ENCODE measurements at places on chromosomes 12 and 14.

- no peak for DNase-seq
Observed at GRCh38 chr12:110171636-110172035, 47.5 kb downstream of the IFT81 start.

DNA sequence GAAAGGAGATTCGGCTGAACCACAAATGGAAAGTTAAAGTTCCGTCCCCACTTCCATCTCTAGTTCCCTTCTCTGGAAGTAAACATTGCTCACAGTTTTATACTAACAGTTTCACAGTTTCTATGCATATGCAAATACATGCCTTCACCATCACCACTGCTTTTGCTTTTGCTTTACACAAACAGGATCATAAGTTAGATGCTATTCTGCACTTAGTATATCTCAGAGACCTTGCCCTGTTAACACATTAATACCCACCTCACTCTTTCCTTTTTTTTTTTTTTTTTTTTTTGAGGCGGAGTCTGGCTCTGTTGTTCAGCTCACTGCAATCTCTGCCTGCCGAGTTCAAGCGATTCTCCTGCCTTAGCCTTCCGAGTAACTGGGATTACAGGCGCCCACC, 890 bp downstream of the TEP1 start:
- DNase-seq = no peak

DNA sequence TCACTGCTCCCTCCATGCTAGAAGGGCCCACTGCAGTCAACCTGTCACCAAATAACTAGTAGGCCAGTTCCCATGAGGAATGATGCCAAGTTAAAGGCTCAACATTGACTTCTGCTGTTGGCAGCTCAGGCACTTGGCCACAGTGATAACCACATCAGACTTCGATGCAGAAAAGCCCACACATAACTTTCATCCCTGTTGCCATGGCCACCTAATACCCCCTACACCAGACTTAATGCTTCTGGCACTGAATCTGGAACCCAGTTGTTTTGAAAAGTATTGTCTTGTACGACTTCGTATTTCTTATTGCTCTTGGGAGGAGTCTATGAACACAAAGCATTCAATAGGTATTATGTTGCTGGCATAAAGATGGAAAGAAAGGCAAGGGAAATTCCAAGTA, 44.3 kb upstream of the HELB start:
- DNase-seq = no peak

- no peak for DNase-seq
Observed at GRCh38 chr14:103540821-103541708, 12.1 kb downstream of the TRMT61A start.

DNA sequence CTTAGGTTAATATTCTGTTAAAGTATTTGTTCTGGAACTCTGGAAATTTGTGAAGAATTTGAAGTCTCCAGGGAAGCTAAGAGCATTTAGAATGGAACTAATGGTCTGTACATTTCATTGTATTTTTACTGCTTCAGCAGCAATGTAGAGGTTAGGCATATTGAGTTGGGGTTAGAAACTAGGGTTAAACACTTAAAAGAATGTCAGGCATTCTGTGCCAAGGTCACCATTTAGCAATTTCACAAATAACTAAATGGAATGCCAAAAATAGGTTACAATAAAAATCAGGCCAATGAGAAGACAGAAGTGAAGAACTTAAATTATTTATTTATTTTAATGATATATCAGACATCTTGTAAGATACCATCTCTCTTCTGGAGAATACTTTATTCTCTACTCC, 210.8 kb downstream of the C12orf50 start:
- no peak for DNase-seq

GRCh38 chr12:94415066-94415465, 44.6 kb downstream of the CEP83 start:
- DNase-seq = no peak

- DNase-seq = no peak
Observed at GRCh38 chr12:618605-619004, 44.6 kb downstream of the NINJ2 start.

DNA sequence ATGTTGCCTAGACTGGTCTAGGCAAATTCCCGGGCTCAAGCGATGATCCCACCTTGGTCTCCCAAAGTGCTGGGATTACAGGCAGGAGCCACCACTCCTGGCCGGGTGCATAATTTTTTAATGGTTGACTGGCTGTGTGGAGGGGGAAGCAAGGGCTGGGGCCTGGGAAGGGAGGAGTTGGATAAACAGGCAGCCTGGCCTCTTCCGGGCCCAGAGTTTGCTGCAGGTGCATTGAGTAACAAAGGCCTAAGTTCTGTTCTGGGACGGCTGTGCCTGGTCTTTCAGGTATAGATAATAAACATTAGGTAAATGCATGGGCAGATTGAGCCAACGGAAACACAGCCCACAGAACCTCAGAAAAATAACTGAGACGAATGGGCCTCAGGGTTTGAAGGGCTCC, 191.3 kb upstream of the TBX3 start:
- no peak for DNase-seq

DNA sequence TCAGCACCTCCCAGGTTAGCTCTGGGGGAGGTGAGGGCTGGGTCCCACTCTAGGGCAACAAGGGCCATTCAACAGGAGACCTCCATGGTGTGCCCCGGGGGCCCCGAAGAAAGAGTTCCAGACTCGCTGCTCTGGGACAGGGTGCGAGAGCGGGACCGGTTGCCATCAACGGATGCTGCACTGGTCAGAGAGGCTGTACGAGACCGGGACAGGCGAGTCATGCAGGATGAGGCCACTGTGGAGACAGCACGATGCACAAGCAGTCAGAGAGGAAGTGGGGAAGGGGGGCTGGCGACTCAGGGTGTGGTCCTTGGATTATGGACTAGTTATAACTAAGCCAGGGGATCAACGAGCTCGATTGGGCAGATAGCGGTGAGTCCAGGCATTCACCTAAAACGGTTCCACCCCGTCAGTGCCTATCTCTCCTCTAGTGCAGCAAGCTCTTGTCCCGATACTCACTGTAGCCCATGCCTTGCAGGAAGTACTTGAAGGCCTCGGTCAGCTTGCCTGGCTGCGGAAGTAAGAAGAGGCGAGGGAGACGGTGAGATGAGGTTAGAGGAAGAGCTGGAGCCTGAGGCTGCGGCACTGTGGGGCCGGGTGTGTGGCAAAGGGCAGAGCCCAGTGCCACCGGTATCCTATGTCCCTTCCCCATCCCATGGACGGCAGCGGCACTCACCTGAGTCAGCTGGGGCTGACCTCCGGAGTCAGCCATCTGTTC, 7.2 kb downstream of the NDRG2 start:
- no peak for DNase-seq

All from GOT3 (cell line).